ENCODE measurements at places on chromosomes 1 and 21.

- no peak for DNase-seq
Observed at GRCh38 chr1:95193591-95193990, 40.4 kb upstream of the RWDD3 start.

DNA sequence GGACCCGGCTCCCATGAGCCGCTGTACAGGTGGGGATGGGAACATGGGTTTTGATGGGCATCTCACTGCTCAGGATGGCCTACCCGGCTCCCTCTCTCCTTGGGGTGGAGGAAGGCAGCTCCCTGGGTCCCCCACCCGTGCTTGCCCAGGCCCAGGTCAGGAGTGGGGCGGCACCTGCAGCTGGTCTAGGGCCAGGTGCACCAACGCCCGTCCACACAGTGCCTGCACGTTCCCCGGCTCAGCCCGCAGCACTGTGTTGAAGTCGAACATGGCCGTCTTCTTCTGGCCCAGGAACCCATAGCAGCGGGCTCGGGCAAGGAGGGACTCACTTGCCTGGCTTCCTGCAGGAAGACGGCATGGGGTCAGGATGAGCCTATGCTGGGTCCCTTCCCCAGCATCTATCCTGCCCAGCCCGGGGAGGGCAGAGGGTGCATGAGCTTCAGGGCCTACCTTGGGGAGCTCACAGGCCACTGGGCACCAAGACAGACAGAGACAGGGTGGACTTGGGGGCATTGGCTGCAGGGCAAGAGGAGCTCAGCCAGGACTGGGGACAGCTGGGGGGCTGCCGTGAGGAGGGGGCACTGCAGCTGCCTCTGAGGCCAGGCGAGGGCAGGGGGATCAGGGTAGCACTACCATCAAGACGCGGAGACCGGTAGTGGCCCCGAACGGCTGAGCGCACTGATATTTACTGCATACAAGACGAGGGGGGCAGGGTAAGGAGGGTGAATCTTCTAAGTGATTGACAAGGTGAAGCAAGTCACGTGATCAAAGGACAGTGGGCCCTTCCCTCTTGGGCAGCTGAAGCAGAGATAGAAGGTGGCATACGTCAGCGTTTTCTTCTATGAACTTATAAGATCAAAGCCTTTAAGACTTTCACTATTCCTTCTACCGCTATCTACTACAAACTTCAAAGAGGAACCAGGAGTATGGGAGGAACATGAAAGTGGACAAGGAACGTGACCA, 17.8 kb downstream of the TTC34 start:
- DNase-seq = no peak

DNA sequence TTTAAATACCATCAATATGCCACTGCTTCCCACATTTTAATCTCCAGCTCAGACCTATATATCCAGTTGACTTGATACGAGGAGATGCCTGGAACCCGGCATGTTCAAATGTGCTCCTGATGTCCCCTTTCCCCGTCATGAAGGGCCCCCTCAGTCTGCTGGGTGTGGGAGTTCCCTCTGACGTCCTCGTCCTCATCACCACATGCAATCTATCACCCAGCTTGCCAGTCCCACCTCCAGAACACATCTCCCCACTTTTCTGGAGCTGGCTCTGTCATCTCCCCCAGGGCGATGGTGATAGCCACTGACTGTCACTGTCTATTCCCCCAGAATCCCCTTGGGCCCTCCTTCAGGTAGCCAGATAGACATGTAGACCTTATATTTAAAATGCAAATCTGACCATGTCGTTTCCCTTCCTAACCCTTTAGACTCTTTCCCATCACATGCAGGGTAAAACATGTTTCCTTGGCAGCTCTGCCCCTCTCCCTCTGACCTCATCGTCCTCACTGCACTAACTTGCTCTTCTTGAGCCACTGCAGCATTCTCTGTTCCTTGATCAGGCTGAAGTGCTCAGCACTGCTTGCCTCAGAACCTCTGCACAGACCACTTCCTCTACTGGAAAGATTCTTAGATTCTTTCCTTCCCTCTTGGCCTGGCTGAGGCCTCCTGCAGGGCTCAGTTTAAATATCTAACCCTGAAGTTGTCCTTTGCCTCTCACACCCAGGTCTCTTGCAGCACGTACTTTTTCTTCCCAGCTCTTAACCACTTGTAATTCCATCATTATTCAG, 7.4 kb downstream of the AZIN2 start:
- DNase-seq = peak; percentile 59

DNA sequence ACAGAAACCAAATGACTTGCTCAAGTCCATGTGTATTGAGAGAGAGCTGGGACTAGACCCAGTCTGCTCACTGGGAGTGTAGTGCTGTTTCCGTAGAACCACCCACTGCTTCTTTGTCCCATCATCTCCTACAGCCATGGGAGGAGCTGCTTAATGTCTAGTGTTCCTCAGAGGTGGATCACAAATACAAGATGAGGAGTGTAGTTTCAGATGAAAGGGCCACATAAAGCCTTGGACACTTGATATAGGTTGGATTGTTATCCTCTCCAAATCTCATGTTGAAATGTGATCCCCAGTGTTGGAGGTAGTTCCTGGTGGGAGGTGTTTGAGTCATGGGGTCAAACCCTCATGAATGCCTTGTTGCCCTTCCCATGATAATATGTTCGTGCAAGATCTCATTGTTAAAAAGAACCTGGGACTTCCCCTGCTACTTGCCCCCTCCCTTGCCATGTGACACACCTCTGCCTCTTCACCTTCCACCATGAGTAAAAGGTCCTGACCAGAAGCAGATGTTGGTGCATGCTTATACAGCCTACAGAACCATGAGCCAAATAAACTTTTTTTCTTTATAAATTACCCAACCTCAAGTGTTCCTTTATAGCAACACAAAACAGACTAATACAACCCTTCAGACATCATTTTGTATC, 127.5 kb upstream of the DNAH14 start:
- no peak for DNase-seq

DNA sequence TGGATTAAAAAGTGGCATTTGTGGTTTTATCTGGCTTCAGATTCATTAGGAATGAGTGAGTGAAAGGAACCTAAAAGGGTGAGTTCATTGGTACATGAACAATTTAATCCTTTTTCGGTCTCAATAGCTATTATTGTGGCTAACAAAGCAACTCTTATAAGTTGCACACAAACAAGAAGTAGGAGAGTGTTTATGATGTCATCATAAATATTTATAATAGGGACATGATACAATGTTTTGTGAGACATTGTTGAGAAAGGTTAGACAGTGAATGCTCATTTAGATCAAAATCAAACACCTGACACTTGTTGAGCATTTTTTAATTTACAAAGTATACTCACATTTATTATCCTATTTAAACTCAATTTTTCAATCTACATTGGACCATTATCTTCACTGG, 363.4 kb downstream of the PDE4B start:
- no peak for DNase-seq

All from AML-193 (cell line).